ENCODE measurements at places on chromosomes 12 and 14.

GRCh38 chr12:130506844-130507243, 169.2 kb downstream of the PIWIL1 start:
- no peak for DNase-seq

GRCh38 chr12:83016991-83017390, 330.3 kb downstream of the TMTC2 start:
- DNase-seq: no peak

- DNase-seq: no peak
These were observed 539.7 kb downstream of the AACS start for GRCh38 chr12:125604976-125605375.

DNA sequence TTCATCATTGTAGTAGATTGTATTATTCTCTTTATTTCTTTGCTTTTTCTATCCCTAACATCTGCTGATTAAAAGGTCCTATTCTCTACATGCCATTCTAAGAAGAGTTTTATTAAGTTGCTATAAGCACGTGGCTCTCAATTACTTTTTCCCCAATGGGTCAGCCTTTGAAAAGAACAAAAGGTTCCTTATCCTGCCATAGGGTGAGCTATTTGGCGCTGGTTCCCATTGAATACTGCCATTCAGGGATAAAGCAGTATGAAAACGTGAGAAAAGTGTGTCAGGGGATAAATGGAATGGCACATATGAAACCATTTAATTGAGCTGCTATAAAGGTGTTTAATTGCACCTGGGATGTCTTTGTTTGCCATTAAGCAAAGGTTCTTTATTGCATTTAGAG, 80.9 kb downstream of the SYNE2 start:
- DNase-seq: no peak

DNA sequence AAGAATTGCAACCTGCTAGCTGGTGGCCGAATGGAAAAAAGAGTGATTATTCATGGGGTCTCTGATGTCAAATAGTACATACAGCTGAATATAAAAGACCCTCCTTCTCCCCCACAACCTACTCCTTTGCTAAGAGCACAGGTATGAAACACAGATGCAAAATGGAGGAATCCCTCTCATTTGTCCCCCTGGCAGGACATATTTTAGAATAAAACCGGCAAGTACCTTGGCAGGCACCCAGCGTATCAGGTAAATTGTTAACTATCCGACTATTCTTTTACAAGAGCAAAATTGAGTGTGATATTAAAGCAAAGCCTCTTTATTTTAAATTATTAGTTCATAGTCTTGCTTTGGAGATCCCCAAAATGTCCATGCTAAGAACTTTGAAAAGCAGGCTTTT, 73.7 kb upstream of the USP44 start:
- DNase-seq: no peak

GRCh38 chr14:54221432-54221803, 175.4 kb upstream of the CDKN3 start:
- DNase-seq: no peak

DNA sequence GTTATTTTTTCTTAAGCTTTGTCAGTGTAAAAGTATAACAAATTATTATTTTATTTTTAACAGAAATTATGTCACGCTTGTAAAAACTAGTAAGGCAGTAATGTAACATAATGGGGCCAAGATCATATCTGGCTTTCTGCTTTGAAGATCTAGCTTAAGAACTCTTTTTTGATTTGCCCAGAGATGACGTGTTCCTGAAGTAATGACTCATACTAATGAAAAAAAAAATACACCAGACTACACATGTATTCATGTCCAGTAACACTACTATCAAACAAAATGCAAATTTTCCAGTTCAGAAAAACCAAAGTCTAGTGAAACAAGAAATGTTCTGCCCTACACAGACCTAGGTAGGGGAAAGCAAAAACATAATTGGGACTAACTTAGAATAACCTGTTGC, 432.2 kb upstream of the ATXN7L3B start:
- DNase-seq: no peak

DNA sequence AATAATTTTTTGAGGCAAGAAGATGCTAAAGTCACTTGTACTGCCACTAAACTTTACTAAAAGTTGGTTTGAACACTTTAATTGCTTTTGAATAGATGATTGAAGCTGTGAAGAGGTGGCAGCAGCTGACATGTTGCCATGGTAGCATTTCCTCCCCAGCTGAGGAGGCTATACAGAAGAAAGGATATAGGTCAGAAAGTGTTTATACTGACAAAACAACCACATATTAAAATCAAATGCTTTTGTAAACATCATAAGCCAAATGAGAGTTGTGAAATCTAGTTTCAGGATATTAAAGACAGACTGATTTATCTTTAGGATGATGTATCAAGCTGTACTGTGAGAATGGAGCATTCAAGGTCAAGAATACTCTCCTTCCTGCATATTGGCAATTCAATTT, 41.7 kb downstream of the TSPAN19 start:
- no peak for DNase-seq

DNA sequence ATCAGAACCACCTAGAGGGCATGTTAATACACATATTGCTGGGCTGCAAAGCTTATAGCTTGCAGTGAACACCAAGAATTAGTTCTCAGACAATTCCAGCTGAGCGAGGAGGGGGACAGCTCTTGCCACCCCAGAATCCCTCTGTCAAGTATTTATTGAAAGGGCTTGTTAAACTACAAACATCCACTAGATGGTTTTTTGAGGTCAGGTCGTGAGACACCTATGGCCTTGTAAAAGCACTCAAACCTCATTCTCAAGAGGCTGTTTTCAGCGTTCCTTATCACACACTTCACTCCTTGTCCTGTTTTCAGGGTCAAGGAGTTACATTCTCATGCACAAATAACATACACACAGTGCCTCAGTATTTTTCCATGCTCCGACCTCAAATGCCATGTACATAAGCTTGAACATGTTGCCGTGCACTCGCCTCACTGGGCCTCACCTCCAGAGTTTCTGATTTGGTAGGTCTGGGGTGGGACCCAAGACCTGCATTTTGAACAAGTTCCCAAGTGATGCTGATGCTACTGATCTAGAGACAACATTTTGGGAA, 98.8 kb upstream of the PTPRR start:
- DNase-seq: no peak

- peak; percentile 88 for DNase-seq
These were observed 38.9 kb downstream of the PPP1R13B start for GRCh38 chr14:103808403-103809001.

GRCh38 chr12:57886542-57886941, 40.0 kb upstream of the CTDSP2 start:
- no peak for DNase-seq

DNA sequence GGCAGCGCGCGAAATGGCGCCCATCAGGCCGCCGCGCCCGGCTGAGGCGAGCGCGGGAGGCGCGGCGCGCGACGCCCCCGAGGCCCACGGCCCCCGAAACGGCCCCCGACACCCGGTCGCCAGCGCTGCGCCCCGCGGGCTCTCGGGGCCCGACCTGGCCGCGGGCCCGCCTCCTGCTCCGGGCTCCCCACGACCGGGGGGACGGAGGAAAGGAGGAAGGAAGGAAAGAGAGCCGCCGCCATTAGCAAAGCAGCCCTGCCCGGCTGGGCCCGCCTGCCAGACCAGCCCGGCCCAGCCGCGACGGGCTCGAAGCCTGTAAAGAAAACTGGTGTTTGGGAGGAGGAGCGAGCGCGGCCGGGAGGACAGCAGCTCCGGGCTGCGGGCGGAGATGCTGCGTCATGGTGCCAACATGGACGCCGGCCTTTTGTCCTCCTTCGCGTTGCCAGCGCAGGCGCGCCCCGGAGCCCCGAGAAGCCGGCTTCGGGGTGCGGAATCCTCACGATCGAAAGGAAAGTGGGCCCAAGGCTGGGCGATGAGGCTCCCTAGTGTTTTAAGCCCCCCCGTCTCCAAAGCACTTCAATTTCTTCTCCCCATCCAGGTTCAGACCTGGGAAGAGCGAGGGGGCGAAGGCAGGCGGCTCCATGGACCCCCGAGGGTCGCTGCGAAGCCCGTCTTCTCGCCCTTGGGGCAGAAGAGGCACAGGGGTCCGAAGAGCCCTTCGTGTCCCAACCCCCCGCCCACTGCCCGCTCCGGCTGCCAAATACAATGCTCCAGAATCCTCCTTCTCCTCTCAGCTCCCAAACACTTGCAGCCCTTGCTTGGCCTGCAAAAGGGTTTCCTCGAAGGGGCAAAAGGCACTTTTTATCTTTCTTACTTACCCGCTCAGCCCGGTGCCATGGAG, 2.9 kb upstream of the SETD1B start:
- peak; percentile 42 for DNase-seq

All from NCI-H2107 (cell line).